ENCODE measurements at places on chromosomes 12 and 14.

DNA sequence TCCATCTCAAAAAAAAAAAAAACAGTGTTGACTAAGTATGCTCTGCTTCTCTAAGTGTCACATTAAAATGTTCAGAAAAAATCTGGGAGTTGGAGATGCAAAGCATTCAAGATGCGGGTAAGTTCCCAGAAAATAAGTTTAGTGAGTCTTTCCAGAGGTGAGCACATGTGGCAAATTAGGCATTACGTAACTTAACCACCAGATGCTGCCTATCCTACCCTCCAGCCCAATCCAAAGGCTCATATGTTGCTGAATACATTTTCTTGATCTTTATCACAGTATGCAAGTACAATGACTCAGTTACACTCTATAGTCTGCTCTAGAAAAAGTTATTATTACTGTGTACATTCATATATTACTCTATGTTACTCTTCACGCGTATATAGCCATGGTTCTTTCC lies 3.6 kb downstream of the SLC2A14 start:
- DNase-seq, result no peak

- peak; percentile 49 for DNase-seq
Observed at GRCh38 chr12:24754690-24755638, 193.9 kb downstream of the BCAT1 start.

DNA sequence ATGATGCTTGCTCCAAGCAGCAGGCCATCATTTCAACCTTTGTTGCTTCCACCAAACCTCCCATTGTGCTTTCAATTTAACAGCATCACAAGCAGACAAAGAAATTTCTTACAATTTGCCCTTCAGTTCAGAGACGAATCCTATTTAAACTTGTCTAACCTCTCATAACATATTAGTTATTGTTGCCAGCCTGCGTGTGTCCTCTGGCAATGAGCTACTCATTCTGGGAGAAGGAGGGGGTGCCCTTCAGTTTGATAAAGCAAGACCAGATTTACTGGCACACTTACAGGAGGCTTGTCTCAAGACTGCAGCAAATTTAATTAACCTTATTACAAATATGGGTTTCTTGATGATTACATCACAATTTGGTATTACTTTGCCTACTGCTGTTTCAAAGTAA lies 203.6 kb upstream of the SOX5 start:
- no peak for DNase-seq

- no peak for DNase-seq
Observed at GRCh38 chr12:6925239-6925539, 2.6 kb upstream of the ATN1 start.

DNA sequence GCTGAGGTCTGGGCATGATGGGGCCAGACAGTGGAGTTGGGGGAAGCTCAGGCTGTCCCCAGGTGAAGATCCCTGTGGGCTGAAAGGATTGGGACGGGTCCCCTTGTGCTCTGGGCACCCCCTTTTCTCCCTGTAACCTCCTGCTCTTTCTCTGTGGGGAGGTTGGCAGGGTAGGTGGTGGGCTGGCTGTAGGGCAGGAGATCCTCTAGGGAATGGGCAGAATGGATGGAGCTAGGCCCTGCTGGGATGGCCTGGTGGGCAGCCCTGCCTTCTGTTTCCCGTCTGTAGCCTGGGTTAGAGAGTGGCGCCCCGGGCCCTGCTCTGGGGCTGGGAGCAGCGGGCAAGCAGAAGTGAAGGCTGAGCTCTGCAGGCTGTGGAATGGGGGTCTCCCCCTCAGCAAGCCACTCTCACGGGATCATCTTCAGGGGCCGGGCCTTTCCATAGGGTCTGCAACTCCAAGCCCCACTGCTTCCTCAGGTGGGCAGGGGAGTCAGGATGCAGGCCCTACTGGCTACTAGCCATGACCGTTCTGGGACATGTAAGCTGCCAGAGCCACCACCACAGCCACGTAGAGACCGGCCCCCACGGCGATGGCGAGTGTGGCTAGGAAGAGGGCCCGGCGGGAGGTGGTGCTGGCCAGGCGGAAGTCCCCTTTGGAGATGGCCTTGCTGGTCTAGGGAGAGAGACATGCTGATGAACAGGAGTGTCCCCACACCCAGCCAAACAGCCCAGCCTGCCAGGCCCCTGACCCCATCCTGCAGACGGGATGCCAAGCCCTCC lies 18.8 kb downstream of the SYNDIG1L start:
- no peak for DNase-seq

DNA sequence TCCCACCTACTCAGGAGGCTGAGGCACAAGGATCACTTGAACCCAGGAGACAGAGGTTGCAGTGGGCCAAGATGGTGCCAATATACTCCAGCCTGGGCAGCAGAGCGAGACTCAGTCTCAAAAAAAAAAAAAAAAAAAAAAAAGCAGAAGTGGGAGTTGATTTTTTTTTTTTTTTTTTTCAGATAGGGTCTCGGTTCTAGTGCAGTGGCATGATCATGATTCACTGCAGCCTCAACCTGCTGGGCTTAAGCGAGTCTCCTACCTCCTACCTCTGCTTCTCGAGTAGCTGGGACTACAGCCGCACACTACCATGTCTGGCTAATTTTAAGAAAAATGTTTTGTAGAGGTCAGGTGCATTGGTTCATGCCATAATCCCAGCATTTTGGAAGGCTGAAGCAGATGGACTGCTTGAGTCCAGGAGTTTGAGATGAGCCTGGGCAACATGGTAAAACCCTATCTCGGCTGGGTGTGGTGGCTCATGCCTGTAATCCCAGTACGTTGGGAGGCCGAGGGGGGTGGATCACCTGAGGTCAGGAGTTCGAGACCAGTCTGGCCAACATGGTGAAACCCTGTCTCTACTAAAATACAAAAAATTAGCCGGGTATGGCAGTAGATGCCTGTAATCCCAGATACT lies 16.3 kb upstream of the HSP90AA1 start:
- no peak for DNase-seq

DNA sequence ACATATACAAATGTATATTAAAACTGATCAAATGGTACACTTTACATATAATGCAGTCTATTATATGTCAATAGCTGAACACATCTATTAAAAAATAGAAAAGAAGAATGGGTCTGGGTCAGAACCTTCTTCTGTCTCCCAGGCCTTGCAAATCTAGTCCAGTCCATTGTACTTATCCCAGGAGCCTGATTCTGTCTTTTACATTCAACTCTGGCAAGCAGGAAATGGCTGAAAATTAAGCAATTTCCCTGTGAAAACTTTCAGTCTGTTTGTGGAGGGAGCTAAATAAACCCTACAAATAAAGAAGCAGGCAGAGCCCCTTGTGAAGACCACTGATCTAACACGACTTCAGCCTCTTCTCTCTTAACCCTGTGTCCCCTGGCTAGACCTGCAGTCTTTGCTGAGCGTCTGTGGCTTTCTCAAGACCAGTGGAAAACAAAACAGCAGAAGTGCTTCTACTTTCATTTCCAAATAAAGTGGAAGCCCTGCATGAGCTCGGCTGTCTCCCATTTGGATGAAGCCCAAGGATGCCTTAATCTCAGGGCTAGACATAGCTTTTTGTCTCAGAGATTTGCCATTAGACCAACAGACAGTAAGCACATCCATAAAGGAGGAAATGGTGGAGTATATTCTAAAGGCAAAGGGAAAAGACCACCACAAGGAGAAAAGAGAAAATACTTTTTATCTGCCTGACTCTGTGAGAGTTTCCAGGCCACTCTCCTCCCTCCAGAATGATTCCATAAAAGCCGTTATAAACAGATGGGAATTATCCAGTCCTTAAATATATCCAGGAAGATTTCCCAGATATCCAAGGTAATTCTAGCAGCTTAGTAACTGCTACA lies 48.2 kb downstream of the CRACR2A start:
- DNase-seq, result peak; percentile 26

- no peak for DNase-seq
Observed at GRCh38 chr12:107086314-107086713, 7.0 kb downstream of the CRY1 start.

DNA sequence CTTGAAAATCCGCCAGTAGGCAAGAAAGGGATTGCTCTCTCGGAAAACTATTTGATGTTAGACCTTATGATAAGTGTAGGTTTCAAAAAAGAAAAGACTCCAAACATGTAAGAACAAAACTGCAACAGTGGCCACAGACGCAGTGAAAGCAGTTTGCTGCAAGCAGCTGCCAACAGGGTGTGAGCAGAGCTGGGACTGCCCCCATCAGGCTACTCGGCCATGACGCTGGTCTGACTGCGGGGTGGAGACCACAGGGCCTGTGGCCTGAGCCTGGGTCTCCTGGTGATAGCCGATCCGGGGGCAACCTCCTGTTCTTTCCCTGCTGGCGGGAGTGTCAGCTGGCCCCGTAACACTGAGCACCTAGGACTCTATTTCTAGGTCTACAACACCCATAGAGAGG lies 63.2 kb downstream of the AMN start:
- no peak for DNase-seq

GRCh38 chr12:64389154-64389553 lies 1.4 kb downstream of the C12orf56 start:
- DNase-seq, result no peak

- DNase-seq, result no peak
Observed at GRCh38 chr14:33561488-33562175, 389.2 kb downstream of the EGLN3 start.

DNA sequence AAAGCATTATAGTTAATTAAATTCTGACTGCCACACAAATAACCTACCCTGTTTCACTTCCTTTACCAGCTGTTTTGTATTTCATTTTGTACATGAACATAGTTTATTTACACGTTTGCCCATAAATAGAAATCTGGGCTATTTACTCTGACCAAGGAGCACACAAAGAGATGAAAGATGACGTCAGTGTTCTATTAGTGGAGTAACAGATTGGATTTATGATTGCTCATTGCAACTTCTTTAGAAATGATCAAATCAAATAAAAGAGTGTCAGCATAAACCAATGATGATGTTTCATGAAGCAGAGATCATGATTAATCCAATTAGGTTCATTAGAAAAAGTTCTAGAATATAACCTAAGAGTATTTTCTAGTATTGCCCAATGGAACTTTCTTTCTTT lies 12.0 kb upstream of the RTL1 start:
- DNase-seq, result no peak

DNA sequence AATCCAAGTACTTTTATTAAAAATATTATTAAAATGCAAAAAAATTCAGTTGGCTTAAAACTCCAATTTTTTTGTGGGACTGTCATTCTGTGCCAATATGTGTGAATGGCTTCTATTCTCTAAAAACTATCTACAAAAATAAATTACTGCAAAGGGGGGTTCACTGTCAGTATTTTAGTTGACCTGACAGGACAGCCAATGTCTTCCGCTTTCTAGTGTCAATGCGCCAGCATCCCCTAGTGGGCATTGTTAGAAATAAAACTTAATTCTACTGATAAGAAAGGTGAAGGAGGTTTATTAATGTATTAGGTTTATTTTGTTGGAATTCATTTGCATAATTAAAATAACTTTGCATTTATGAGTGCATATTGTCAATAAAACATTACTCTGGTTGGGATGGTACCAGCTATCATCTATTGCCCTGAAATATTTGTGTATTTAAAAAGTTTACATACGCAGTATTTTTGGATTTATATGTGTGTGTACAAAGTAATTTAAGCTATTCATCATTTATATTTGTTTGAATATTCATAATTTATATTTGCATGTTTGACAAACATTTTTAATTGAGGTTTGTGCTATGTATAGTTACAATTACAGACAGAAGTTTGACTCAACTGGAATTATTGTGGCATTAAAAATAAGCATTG lies 527.2 kb downstream of the FLRT2 start:
- DNase-seq, result peak; percentile 41

GRCh38 chr12:91109148-91109564 lies 2.1 kb downstream of the LUM start:
- peak; percentile 21 for DNase-seq

GRCh38 chr12:19205120-19205519 lies 75.6 kb downstream of the PLEKHA5 start:
- DNase-seq, result no peak

- no peak for DNase-seq
Observed at GRCh38 chr12:71562676-71563595, 100.7 kb downstream of the ZFC3H1 start.

- no peak for DNase-seq
Observed at GRCh38 chr14:80927083-80927989, 14.2 kb downstream of the CEP128 start.

GRCh38 chr12:1619159-1619558 lies 9.9 kb upstream of the WNT5B start:
- no peak for DNase-seq

- no peak for DNase-seq
Observed at GRCh38 chr14:89836830-89837469, 117.6 kb downstream of the EFCAB11 start.

- no peak for DNase-seq
Observed at GRCh38 chr12:24909667-24910066, 39.2 kb downstream of the BCAT1 start.

- DNase-seq, result no peak
Observed at GRCh38 chr14:95123891-95124579, 33.3 kb downstream of the DICER1 start.

DNA sequence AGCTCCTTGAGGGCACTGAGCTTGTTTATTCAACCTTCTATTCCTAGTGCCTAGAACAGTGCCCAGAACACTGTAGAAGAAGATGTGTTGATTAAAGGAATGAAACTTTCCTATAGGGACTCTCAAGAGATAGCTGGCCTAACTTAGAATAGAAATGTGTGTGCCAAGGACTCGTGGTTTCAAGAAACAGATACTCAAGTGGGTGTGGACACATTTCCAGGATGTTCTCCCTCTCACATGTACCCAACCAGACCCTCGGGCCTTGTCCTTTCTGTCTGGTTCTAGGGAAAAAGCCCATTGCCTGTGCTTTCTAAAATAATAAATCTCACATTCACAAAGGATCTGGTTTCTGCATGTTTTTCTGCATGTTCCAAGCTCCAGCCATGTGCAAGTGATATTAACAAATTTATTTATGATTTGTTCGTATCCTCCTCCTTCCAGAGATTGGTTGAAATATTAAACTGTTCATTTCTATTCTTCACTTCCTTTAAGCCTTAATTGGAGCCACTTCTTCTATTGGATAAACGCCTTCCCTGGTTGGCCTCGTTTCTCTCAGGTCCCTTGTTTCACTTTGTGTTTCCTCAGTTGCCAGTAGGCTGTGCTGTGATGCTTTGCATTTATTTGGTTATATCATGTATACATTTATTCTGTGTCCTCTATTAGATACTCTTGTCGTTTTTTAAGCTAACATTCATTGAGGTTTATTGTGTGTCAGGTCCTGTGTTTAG lies 89.8 kb downstream of the CRADD start:
- DNase-seq, result peak; percentile 24

- no peak for DNase-seq
Observed at GRCh38 chr14:56059054-56059453, 59.2 kb upstream of the PELI2 start.

- no peak for DNase-seq
Observed at GRCh38 chr12:98901189-98901588, 256.1 kb downstream of the APAF1 start.

GRCh38 chr12:105060715-105061378 lies 23.4 kb downstream of the ALDH1L2 start:
- no peak for DNase-seq

- no peak for DNase-seq
Observed at GRCh38 chr12:132450418-132451171, 39.4 kb upstream of the FBRSL1 start.

DNA sequence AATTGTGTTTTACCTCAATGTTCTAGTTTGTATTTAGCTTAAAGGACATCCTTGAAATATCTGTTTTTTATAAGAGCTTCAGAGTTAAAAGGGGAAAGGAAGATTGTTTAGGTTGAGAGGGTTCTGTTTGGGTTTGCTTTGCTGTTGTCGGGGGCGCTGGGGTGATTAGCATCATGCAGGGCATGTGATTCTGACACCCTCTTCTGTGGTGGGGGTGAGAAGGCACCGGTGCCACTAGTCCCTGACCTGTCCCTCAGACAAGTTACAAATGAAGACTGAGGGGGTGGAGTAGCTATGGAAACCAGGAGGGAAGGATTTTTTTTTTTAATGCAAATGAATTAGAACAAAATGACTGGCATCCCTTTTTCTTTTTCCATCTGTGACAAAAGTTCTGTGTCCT lies 291.3 kb downstream of the RPAP3 start:
- no peak for DNase-seq

GRCh38 chr14:101197595-101198397 lies 294.3 kb upstream of the RTL1 start:
- no peak for DNase-seq
